AG04450 (cell line): ENCODE measurements at places on chromosomes 5 and 9. TPM values are rescaled to one million over a fixed set of nuclear protein-coding genes. Genes with fewer than 3 reads are reported as not detected.

GRCh38 chr5:1300581-1301083 lies 5.8 kb upstream of the TERT start:
- no peak for DNase-seq

- DNase-seq = no peak
Observed at GRCh38 chr5:31235381-31235780, 41.9 kb downstream of the CDH6 start.

- DNase-seq = no peak
Observed at GRCh38 chr9:947985-948384, 28.5 kb upstream of the DMRT3 start.

GRCh38 chr5:97618721-97619120 lies 435.7 kb upstream of the RIOK2 start:
- no peak for DNase-seq

- DNase-seq = no peak
Observed at GRCh38 chr5:133814152-133814551, 154.3 kb downstream of the C5orf15 start.

GRCh38 chr5:59066367-59067163 lies 483.7 kb downstream of the RAB3C start:
- DNase-seq = no peak

- no peak for DNase-seq
Observed at GRCh38 chr5:123116058-123116457, 27.0 kb downstream of the PRDM6 start.

GRCh38 chr9:76512826-76513225 lies 53.8 kb downstream of the GCNT1 start:
- DNase-seq = no peak

DNA sequence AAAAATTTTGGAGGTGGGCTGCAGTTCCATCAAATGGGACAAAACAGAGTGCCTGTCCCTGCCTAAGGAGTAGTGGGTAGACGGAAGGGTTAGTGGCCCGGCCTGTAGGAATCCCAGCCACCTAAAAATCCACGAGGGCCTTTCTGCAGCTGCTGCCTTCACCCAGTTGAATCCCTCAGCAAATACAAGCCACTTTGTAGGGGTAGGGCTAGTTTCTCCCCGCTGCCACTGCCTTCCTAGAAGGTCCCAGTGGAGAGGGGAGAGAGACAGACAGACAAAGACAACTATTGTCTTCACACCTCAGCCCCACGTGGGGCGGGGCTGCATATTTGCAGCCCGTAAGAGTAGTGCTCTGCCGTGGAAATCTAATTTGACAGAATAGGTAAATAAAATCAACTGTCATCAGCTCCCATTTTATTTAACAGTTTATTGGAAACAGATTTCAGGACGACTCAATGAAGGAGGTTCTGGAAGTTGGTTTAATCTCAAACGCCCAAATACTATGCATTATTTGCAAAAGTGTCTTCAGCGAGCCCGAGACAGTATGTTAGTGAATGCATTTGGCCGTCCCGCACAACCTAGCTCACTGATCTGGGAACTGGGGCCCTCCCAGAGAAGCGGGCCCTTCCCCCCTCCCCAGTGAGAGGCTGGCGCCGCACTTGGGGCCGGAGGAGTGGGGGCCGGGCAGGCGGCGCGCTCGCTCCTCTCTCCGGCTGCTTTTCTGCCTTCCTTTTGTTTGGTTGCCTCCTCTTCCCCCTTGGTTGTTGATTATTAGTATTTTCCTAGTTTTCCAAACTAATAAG lies 67.6 kb upstream of the TBCA start:
- DNase-seq = no peak

- no peak for DNase-seq
Observed at GRCh38 chr5:81631124-81631523, 119.8 kb downstream of the SSBP2 start.

DNA sequence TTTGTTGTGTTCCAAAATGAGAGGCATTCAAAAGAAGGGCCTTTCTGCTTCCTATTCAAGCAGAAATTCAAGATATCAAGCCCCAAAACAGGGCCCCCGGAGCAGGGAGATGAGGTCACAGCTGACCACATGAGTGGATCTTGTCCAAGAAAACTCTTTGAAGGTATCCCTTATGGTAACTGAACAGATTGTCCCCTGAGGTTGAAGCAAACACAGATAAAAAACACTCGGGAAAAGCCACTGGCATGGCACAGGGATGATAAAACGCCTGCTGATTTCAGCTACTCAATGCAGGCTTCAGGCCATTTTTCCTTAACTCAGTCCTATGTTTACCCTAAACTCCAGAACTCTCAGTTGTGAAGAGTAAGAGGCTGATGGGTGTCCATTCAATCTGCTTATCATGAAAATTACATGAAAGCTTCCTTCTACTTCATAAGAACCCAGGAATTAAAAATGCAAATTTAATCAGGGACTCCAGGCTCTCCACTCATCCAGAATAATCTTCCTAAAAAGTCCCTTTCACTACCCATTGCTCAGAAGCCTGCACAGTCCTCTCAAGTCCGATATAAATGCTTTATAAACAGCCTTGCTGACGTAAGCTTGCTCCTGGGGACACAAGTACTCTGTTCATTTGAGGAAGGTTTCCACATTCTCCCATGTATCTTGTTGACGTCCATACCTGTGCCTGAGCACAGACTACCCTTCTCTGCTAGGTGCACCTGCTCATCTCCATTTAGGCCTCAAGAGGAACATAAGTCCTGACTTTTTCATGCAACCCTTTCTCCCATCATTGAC lies 35.9 kb upstream of the SLC1A3 start:
- peak; percentile 6 for DNase-seq

- no peak for DNase-seq
Observed at GRCh38 chr5:17252543-17252942, 35.1 kb downstream of the BASP1 start.

DNA sequence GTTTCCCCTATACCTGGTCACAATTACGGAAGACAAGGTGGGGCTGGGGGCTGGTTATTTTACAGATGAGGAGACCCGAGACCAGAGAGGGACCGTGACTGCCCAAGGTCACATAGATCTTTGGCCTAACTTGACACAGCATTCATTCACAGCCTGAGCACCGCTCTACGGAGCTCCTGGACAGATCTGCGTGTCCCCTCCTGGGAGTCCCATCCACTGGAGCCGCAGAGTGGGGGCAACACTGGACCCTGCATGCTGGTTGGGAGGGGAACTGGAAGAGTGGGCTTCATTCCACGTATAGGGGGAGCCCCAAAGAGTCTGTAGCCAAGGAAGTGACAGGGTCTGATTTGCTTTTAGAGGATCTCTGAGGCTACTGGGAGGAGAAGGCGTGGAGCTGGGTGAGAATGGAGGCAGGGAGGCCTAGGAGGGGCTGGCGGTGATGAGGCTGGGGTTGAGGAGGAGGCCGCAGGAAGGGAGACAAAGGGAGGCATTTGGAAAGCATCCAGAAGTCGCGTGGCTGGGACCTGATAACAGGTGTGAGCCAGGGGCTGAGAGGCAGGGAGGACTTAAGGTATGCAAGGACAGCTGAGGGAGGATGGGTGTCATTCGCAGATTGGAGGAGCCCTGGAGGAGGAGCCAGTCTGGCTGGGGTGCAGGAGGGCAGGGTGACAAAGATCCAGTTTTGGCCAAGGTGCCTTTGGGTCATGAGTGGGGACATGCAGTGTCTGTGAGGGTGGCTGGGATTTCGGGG lies 64.3 kb upstream of the IER5L start:
- DNase-seq = no peak

- no peak for DNase-seq
Observed at GRCh38 chr9:36163786-36164170, 5.4 kb upstream of the CCIN start.

- no peak for DNase-seq
Observed at GRCh38 chr9:93984860-93985259, 29.7 kb upstream of the BARX1 start.

DNA sequence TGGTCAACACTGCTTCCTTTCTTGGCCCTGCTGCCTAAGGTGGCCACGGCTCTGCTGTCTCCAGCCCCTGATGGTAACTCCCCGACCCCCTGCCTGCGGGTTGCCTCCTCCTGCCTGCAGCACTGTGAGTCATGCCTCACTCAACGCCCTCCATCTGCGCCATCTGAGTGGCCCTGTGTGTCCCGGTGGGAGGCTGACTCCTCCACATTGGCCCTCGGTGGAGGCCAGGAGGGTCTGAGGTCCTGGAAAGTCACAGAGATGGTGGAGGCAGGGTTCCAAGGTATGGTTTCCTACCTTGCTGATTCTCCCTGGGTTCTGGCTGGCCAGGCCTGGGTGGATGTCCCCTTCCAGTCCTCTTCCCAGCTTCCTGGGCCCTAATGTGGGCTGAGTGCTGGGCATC lies 64.5 kb upstream of the ADAMTS2 start:
- DNase-seq = no peak

GRCh38 chr5:168354397-168354796 lies 63.0 kb downstream of the WWC1 start:
- DNase-seq = no peak

- no peak for DNase-seq
Observed at GRCh38 chr9:79977074-79977435, 405.3 kb downstream of the TLE4 start.

DNA sequence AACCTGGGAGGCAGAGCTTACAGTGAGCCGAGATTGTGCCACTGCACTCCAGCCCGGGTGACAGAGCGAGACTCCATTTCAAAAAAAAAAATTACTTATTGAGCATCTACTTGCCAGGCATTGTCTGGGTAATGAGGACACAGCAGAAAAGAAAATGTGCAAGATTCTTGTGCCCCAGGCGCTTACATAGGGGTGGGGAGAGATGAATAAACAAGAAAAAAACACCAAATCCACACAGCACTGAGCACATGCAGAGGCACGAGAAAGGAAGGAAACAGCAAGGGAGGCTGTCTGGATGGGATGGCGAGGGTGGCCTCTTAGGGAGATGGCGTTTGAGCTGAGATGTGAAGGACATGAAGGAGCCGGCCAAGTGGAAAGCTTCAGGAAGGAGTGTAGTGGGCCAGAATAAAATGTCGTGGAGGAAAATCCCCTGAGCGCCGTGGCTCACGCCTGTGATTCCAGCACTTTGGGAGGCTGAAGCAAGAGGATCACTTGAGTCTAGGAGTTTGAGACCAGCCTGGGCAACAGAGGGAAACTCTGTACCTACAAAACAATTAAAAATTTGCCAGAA lies 13.9 kb downstream of the DYNC2I2 start:
- DNase-seq = no peak

- no peak for DNase-seq
Observed at GRCh38 chr9:93667627-93668026, 91.2 kb downstream of the PHF2 start.

GRCh38 chr5:133552925-133553525 lies 59.3 kb downstream of the FSTL4 start:
- DNase-seq = no peak

GRCh38 chr5:473551-474192 lies 30.7 kb downstream of the EXOC3 start:
- DNase-seq = no peak

DNA sequence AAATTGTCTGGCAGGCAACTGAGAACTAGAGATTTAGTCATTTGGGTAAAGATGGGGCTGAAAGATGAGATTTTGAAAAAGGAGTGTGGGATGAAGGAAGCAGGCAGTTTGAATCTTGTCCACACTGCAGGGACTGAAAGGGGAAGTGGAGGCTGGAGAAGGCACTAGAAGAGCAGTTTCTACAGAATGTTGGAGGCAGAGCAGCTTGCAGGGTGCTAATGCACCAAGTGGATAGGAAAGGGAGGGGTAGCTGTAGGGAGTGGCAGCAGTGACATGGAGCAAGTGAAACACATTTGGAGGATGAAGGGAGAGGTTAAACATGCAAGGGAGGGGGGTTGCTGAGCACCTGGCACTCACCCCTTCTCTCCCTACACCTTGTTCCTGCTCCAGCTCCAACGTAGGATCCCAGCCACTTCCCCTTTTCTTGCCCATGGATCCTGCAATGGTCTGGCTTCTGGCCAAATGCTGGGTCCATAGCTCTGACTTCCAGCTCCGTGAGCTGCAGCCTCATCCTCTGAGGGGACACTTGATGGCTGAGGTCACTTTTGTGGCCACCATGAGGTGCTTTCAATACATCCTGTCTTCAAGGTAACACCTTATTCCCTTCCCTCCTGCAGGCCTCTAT lies 30.0 kb upstream of the FGD3 start:
- DNase-seq = no peak

DNA sequence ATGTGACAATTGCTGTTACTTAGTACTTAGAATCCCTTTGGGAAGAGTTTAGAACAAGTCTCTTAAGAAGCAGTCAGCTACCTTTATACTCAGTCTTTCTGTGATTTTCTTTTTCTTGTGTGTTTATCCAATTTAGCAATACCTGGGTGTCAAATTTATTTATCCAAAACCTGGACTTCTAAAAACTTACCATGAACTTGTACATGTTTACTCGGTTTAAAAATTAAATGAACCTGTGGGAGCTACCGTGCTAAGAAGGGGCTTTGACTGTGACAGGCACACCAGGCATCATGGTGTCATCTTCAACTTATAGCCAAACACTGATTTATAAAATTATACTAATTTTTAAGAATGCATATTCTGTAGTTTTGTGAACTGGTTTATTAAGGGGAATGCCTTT lies 96.5 kb downstream of the XRCC4 start:
- DNase-seq = no peak

GRCh38 chr5:88842784-88843183 lies 40.2 kb downstream of the MEF2C start:
- no peak for DNase-seq

DNA sequence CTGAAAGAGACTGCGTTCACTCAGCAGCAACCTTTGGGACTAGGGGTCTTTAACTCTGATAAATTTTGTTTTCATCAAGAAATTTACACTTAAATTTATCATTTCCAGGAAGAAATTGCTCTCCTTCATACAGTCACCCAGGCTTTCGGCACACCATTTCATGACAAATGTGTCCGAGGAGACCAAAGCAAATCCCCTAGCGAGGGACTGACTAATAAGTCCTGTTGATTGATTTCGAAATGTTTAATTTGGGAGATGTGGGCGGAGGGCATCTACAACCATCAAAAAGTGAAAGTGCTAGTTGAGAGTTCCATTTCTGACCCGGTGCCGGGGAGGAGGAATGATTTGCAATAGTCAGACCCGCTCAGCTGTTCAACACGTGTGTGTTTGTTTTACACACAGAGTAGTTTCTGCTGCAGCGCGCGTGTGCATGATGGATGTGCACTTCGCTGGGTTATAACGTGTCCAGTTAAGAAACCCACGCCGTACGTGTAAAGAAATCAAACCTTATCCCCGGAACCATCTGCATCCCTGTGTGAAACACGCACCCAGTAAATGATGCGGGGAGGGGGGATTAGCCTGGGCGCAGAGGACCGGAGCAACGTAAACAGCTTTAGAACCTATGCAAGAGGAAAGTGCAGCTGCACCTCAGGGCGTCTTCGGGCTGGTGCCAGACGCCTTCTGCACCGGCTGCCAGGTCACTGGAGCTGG lies 845 bp upstream of the NR4A3 start:
- peak; percentile 61 for DNase-seq

Gene C5orf22
- 22.5 and 29.7 TPM in 2 replicates for polyA plus RNA-seq

Gene MLANA
- not detected in 2 replicates for polyA plus RNA-seq

Gene LVRN
- 0.22 and 0.53 TPM in 2 replicates for polyA plus RNA-seq

Gene SH3PXD2B
- polyA plus RNA-seq = 39.1 and 39.8 TPM in 2 replicates

Gene C9orf153
- 0.30 TPM in 1 of 2 replicates, not detected in the other for polyA plus RNA-seq

Gene PCDHGA10
- 9.2 and 11.7 TPM in 2 replicates for polyA plus RNA-seq

Gene IL4
- not detected in 2 replicates for polyA plus RNA-seq

Gene S1PR3
- 33.1 and 40.3 TPM in 2 replicates for polyA plus RNA-seq

Gene SHB
- polyA plus RNA-seq = 16.7 and 20.3 TPM in 2 replicates

Gene ENTPD8
- polyA plus RNA-seq = not detected in 2 replicates

Gene ABO
- polyA plus RNA-seq = not detected in 2 replicates

Gene DPH7
- 19.5 and 21.9 TPM in 2 replicates for polyA plus RNA-seq
